ENCODE measurements at places on chromosomes 7 and 10. TPM values are rescaled to one million over a fixed set of nuclear protein-coding genes. Genes with fewer than 3 reads are reported as not detected.

DNA sequence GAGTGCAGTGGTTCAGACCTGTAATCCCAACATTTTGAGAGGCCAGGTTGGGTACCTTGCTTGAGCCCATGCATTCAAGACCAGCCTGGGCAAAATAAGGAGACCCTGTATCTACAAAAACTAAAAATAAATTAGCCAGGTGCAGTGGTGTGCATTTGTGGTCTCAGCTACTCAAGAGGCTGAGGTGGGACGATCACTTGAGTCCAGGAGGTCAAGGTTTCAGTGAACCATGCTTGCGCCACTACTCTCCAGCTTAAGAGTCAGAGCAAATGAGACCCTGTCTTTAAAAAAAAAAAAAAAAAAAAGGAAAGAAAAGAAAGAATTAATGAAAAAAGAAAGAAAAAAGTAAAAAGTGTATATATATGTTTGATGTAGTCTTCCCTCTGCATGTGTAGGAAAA, 24.7 kb downstream of the MICU1 start:
- no peak for DNase-seq

- DNase-seq: no peak
Observed at GRCh38 chr10:119116326-119116951, 12.5 kb downstream of the DENND10 start.

GRCh38 chr10:67705921-67706320, 9.9 kb upstream of the CTNNA3 start:
- DNase-seq: no peak

The CYP3A5 gene
- polyA plus RNA-seq: 139 TPM

DNA sequence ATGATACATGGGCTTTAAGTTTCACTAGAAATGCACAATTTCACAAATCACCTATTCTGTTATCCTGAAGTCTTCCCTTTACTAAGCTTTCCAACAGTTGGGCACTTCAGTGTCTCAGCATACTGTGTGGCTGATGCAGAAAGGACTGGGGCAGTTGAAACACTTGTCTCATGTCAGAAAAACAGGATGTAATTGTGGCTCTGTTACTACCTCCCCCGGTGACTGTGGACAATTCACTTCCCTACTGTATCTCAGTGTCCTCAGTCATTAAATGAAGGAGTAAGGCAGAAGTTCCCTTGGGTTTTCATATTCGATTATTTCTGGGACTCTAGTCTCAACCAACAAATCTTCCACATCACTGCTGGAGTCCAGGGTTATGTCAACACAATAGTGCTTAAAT, 17.9 kb downstream of the ANKRD22 start:
- no peak for DNase-seq

The ATRNL1 gene
- polyA plus RNA-seq: 2.6 TPM

DNA sequence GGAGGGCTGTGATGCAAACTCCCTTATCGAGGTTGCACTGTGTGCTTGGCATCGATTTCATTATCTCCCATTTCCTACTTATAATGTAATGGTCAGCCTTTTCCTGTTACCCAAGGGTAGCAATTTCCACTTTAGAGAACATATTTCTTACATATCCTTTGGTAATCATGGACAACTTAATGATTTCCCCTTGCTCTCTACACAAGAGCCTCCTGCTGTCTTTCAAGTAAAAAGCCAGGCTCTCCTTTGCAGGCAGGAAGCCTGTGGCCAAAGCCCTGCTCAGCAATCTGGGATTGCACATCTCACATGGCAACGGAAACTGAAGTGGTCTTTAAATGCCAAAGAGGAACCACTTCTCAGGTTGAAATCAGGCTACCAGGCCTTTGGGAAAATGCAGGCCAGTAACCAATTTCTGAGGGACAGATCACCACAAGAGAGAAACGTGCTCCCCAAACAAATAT, 86.7 kb upstream of the IKZF1 start:
- DNase-seq: no peak

GRCh38 chr10:124741281-124741921, 2.8 kb downstream of the FAM53B start:
- no peak for DNase-seq

The TMEM140 gene
- 20.6 TPM for polyA plus RNA-seq

- no peak for DNase-seq
Observed at GRCh38 chr7:157301610-157302120, 35.1 kb upstream of the DNAJB6 start.

GRCh38 chr7:138945154-138945553, 36.0 kb downstream of the KIAA1549 start:
- DNase-seq: no peak
